NT2/D1 (cell line): ENCODE measurements at places on chromosomes 12 and 14.

- peak; percentile 62 for DNase-seq
These were observed 47.3 kb upstream of the TMED10 start for GRCh38 chr14:75223664-75224154.

- no peak for DNase-seq
These were observed 5.4 kb downstream of the STON2 start for GRCh38 chr14:81394739-81395138.

- DNase-seq: no peak
These were observed 6.7 kb downstream of the GLTP start for GRCh38 chr12:109873653-109874052.

DNA sequence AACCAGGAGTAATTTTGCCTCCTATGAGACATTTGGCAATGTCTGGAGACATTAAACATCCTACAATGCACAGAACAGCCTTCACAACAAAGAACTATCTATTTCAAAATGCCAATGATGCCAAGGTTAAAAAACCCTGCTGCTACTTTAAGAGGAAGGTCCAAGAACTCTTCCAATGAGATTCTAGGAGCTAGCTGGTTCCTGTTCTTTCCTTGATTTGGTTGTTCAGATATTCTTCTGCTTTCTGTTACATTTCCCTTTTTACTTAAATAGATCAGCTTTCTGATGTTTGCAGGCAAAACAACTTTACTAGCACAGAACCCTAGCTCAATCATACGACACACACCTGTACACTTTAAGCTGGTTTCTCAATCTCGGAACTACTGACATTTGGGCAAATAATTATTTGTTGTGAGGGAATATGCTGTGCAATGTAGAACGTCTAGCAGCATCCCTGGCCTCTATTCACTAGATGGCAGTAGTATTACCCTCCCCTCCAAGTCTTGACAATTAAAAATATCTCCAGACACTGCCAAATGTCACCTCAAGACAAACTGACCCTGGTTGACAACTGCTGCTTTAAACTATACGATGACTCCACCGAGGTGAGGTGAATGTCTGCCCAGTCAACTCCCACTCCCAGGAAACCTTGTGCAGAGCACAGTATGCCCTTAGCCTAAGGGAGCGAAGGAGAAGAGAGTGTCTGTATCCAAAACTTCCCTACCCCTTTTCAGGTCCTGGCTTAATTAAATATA, 4.4 kb downstream of the BLTP3B start:
- no peak for DNase-seq

- no peak for DNase-seq
These were observed 3.4 kb downstream of the CIROP start for GRCh38 chr14:23101213-23101970.

- no peak for DNase-seq
These were observed 27.8 kb upstream of the GPR132 start for GRCh38 chr14:105093038-105093430.

GRCh38 chr14:23481362-23481970, 12.0 kb downstream of the NGDN start:
- DNase-seq: no peak

- no peak for DNase-seq
These were observed 990.1 kb downstream of the TMTC2 start for GRCh38 chr12:83676781-83677295.

GRCh38 chr12:3261782-3262359, 184.7 kb downstream of the TSPAN9 start:
- no peak for DNase-seq

GRCh38 chr12:75970310-75970709, 61.3 kb downstream of the PHLDA1 start:
- DNase-seq: no peak
